ENCODE measurements at places on chromosomes 2 and 18.
A peak's percentile ranks its signal among the peaks of the same experiment; 100 is the strongest.

- no peak for DNase-seq
These were observed 118.4 kb upstream of the PPP1CB start for GRCh38 chr2:28633204-28633603.

- no peak for DNase-seq
These were observed 80.8 kb downstream of the GAREM1 start for GRCh38 chr18:32389858-32390257.

GRCh38 chr2:60324536-60324935 lies 228.9 kb downstream of the BCL11A start:
- no peak for DNase-seq

- peak; percentile 75 for DNase-seq
These were observed 11.4 kb upstream of the ALPI start for GRCh38 chr2:232444409-232445148.

DNA sequence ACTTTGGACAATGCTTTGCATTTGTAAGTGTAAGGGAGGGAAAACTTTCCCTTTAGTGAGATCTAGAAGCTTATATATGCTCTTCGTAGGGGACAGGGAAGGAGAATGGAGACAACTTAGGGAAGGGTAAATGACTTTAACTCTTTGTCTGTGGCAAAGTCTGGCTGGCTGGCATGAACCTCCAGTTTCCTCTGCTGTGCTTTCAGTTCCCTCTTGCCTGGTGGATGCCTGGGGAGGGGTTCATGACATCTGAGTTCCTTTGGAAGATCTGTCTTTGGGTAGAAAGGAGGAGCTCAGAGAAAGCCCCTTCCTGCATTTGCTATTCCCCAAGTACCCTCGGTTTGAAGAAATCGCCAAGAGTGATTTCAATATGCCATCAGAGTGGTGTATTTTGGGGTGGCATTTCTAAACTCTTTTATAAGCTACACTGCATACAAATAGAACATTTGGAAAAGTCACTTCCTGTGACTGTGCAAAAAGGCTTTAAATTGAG lies 143.6 kb downstream of the VAPA start:
- DNase-seq, result no peak

GRCh38 chr18:80169607-80170006 lies 60.5 kb downstream of the ADNP2 start:
- no peak for DNase-seq

- DNase-seq, result no peak
These were observed 58.0 kb upstream of the PEX13 start for GRCh38 chr2:60959501-60959900.

GRCh38 chr2:81528852-81529480 lies 1224.4 kb upstream of the LRRTM1 start:
- no peak for DNase-seq

DNA sequence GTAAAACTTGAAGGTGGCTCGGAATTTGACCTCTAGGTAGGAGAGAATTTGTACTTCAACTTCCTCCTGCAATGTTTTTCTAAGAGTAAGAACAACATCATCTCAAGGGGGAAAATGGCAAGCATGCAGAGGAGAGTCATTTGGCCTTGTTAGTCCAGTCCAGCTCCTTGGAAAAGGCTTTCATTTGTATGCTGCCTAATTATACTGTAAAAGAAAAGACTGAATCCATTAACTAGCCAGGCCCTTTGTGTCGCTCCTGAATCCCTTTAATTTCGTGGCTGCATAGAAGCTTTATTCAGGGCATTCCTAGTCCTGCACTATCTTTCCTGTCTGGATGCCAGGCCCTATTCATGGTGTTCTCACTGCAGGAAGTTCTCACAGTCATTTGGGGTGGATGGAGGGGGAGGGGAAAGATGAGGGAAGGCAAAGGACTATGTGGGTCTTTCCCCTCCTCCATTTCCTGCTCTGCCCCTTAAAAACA lies 36.0 kb downstream of the PHLPP1 start:
- DNase-seq, result no peak

GRCh38 chr2:28810384-28811285 lies at the start of gene SPDYA:
SPDYA (plus strand) TSS chr2:28810834; CDS start chr2:28816015, 5,181 bp downstream.
- DNase-seq, result no peak

GRCh38 chr2:235191486-235191885 lies 239.7 kb downstream of the SH3BP4 start:
- DNase-seq, result no peak

- no peak for DNase-seq
These were observed 45.7 kb downstream of the RDH14 start for GRCh38 chr2:18514526-18515461.

GRCh38 chr2:63424329-63425078 lies 163.8 kb downstream of the WDPCP start:
- peak; percentile 31 for DNase-seq

DNA sequence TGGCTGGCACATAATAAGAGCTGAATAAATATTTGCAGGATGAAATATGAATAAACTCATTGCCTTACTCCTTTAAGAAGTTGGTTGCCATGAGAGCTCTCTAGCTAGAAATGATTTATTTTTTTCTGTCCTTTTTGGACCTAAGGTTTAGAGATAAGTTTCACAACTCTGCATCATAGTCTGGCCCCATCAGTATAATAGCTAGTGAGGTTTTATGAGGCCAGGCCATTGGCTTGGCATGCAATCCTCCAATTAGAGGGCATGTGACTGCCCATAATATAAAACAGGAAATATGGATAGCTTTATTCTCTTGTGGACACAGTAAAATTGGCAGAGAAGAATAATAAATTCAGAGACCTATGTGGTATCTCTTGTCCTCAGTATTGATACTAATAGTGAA lies 26.2 kb upstream of the INSIG2 start:
- no peak for DNase-seq

- no peak for DNase-seq
These were observed 510.9 kb downstream of the PARD3B start for GRCh38 chr2:205056151-205056561.

GRCh38 chr2:188897096-188897495 lies 77.1 kb upstream of the COL3A1 start:
- DNase-seq, result no peak

DNA sequence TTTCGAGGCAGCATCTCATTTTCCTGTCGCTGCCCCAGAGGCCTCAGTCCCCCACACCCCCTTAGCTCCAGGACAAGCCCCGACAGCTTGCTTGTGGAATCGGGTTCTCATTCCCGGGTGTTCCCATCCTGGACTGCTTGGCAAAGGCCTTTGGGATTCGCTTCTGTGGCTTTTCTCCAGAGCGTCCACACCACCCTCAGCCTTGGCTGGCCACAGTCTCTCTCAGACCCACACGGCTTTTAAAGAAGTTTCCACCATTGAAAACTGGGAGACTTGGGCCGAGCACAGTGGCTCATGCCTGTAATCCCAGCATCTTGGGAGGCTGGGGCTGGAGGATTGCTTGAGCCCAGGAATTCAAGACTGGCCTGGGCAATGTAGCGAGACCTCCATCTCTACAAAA lies 2.7 kb downstream of the ESPNL start:
- no peak for DNase-seq

GRCh38 chr18:30403278-30403677 lies 639.3 kb downstream of the DSC3 start:
- DNase-seq, result no peak

- DNase-seq, result no peak
These were observed 706 bp downstream of the UBXN2A start for GRCh38 chr2:23940718-23941620.

DNA sequence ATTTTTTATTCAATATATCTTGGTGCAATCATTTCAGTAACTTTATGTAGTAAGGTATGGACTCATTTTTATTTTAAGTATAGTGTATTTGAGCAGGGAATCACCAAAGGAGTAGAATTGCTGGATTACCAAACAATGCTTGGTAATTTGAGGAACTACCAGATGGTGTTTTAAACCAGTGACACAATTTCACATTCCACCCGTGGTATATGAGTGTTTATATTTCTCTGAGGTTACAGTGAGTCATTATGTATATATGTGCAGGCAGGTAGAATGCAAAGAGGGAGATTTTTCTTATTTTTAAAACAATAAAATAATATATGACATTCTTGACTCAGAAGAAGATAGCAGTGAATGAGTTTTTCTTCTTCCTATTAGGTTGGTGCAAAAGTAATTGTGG lies 596.9 kb downstream of the DCC start:
- no peak for DNase-seq

DNA sequence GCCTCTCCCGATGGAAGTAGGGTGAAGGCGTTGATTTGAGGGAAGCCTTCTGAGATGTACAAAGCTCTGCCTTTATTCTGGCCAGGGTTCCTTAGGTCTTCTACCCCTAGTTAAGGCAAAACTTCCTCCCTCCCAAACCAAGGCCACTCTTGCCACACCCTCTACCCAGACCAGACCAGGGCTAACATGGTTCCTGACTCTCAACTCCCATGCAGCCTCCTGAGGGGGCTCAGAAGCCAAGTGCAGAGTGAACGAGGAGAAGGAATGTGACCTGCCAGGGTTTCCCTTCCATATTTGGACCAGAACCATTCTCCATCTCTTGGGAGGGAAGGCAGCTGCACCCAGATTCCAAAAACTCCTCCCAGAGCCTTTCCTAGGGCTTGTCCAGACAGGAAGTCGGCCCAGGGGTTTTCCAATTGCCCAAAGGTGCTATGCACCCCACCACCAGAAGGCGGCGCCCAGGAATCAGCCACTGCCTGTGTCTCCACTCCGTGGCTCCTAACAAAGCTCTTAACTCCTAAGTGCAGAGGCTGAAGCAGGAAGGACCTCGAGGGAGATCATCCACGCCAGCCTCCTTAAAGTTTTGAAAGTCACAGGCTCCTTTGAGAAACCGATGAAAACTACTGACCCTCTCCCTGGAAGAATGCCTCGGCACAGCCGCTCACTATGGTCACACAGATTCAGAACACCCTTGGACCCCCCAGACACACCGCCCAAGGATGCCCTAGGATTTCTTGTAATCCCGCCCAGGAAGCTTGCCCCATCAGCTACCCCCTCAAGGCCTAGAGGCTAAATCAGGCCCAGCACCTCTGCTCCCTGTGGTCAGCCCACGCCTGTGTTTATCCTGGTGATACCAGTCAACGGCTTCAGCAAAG lies 157.8 kb downstream of the SMAD2 start:
- DNase-seq, result peak; percentile 90

DNA sequence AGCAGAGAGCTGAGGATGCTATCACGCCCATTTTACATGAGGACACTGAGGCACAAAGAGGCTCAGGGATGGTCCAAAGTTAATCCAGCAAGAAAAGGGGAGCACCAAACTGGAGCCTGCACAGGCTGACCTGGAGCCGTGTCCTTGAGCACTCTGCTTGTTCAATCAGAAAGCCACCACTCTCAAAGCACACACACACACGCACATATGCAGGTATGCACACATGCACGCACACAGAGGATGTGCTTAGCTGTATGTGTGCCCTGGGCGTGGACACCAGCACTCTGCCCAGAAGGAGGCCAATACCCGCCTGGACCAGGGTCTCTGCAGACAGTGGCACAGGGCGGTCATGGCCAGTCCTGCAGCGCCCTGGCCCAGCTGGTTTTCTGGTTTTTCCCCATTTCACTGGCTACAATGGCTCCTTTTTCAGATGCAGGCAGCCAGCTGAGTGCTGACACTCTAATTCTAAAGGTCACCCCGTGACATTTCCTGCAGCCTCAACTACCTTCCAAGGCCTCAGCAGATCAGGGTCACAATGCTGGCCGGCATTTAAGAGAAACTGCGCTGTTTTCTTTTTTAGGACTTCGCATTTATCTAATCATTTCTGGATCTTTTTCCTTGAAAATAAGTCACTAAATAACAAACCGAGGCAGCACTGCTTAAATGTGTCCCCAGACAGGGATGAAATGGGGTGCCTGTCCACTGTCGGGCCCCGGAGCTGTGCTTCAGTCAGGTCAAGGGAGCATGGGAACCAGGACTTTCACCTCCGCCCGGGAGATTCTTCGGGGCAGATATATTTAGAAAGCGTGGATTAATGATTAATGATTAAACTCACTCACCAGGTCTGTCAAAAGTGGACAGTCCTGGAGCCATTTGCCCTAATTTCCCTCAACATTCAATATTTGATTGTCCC lies 104.5 kb downstream of the HDAC4 start:
- no peak for DNase-seq

GRCh38 chr2:153291718-153292117 lies 186.8 kb downstream of the RPRM start:
- no peak for DNase-seq
